ENCODE measurements at places on chromosomes 7 and 10.
A peak's percentile ranks its signal among the peaks of the same experiment; 100 is the strongest.

GRCh38 chr10:79266543-79267312, 80.5 kb upstream of the PPIF start:
- DNase-seq = peak; percentile 69

GRCh38 chr7:121862591-121862990, 10.4 kb upstream of the PTPRZ1 start:
- no peak for DNase-seq

- DNase-seq = no peak
These were observed 13.1 kb upstream of the TNPO3 start for GRCh38 chr7:129067943-129068548.

DNA sequence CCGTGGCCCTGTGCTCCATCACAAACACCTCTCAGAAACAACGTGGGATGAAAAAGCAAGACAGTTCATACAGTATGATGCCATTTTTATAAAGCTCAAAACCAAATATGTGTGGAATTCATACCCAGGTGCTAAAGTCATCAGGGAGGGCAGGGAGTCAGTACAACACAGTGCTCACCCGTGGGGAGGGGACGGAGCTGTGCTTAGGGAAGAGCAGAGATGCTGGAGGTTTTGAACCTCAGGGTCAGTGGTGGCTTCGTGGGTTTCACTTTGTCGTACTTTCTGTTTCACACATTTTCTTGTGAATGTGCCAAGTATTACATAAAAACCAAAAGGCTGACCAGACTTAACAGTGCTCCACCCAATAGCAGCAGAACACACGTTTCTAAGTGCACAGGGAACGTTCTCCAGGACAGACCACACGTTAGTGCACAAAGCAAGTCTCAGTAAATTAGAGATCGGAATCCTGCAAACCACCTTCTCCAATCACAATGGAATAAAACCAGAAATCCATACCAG, 21.2 kb downstream of the ZMIZ2 start:
- no peak for DNase-seq

DNA sequence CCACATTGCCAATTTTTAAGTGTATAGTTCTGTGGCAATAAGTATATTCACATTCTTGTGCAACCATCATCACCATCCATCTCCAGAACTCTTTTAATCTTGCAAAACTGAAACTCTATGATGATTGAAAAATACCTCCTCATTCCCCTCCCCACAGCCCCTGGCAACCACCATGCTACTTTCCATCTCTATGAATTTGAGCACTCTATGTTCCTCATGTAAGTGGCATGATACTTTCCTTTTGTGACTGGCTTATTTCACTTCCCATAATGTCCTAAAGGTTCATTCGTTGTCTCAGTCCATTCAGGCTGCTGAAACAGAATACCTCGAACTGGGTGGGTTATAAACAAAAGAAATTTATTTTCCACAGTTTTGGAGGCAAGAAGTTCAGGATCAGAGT, 23.4 kb upstream of the EGR2 start:
- DNase-seq = no peak

DNA sequence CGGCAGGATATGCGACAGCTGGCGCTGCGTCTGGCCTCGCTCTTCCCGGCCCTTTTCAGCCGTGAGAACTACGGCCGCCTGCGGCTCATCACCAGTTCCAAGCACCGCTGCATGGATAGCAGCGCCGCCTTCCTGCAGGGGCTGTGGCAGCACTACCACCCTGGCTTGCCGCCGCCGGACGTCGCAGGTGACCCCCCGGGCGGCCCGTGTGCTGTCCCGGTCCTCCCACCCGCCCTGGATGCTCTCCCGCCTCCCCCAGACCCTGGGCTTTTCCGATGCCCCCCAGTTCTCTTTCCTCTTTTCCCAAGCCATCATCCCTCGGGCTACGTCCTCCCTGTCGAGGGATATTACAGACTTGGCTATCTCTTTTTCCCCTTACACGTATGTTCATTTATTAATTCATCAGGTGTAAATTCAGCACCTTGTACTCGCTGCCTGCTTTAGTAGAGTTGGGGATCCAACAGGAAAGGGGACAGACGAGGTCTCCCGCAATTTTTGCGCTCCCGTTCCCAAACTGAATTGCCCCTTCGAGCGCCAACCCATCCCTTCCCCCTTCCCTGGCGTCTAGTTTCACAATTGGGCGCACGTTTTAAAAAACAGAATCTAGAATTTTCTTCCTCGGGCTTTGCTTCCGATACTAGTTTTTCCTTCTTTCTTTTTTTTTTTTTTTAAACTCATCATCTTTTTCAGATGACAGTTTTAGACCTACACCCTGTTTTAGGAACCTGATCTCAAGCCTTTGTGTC, 846 bp downstream of the MINPP1 start:
- DNase-seq = peak; percentile 72

DNA sequence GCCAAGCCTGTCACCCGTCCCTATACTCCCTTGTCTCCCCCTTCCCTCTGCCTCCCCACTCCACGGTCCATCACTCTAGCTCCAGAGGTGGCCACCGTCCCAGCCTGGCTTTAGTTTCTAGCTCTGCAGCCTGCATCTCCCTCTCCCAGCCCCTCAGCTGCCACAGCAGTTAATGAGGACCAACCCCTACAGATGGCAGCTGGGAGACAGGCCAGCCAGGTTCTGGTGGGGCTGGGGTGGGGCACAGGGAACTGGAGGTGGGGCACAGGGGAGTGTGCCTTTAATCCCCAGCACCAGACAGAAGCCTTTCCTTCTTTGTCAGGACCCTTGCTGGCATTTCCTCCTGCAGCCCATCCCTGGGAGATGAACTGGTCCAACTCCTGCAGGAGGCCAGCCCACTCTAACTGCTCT, 21.1 kb downstream of the UNC5B start:
- no peak for DNase-seq

DNA sequence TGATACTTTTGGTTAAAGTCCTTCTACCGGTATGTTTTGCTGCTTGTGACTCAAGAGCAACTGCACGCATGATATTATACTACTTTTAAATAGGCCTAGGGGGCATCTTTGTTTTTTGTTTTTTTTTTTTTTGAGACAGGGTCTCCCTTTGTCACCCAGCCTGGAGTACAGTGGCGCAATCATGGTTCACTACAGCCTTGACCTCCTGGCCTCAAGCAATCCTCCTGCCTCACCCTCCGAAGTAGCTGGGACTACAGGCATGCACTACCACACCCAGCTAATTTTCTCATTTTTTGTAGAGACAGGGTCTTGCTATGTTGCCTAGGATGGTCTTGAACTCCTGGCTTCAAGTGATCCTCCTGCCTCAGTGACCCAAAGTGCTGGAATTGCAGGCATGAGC, 80.2 kb downstream of the ZMYND11 start:
- no peak for DNase-seq

DNA sequence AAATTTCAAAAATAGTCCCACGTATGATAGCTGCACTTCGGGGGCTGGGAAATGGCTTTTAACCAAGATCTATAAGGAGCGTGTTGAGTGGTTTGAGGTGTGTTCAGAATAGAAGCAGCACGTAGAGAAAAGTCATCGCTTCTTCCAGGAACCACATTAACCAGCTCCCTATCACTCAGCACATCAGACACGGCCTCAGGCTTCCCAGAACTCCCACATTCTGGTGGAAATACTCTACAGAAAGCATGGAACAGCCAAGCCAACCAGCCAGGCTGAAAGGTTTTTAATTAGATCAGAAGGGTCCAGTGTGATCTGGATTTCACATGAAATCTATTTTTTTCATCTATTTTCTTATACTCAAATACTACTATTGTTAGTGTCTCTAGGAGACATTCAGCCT, 231.5 kb upstream of the NRP1 start:
- DNase-seq = no peak

- DNase-seq = no peak
These were observed 102.6 kb upstream of the LRRN3 start for GRCh38 chr7:110988348-110988747.

DNA sequence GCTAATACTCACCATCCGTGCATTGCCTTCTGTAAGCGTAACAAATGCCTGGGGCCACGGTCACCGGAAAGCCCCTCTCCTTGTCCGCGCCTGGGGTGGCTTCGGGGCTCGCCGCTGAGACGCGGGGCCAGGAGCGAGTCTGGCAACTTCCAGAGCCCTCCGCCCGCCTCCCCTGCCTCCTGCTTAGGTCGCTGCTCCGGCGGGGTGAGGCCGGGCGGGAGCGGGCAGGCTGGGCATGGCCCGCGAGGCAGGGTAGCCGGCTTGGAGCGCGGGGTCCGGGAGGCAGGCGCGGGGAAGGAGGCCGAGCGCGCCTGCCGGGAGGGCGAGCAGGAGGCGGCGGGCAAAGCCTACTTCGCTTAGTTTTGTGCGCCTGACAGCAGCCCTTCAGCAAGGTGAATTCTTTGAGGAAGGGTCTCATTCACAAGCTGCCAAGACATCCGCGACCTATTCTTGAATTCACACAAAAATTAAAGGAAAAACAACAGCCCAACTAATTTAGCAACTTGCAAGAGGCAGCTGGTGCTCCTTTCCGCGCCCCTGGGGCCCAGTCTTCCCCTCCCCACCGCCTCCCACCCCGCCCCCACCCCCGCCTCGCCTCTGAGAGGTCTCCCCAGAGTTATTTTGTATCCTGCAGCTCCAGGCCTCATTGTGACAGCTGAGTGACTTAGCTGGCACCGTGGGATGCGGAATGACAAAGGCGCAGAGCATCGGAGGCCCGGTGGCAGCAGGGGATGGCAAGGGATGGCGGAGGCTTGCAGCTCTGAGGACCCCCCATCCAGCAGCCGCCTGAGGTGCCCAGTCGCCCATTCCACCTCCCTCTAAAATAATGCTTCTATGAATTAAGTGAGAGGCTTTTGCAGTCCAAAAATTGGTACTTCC, 12.8 kb upstream of the KAT6B start:
- DNase-seq = no peak

GRCh38 chr7:75737856-75738603, 711 bp downstream of the HIP1 start:
- DNase-seq = no peak

GRCh38 chr7:2634267-2635145, 2.7 kb downstream of the TTYH3 start:
- peak; percentile 26 for DNase-seq

DNA sequence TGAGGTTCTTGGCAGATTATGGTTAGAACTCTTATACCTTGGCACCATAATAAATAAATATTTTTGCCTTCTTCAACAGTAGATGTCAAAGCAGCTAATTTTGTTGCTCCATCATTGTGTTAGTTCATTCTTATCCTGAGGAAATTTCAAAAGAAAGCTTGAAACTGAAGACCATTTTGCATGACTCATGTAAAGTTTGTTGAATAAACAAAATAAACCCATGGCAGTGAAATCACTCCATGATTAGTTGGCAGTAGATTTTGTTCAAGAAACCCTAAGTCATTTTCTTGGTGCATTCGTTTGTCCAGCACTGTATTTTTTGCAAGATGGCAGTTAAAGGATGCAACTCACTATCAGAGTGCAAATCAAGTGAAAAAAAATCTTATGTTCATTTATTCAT, 91.6 kb downstream of the HECW1 start:
- DNase-seq = no peak

- DNase-seq = no peak
These were observed 1.7 kb upstream of the C7orf25 start for GRCh38 chr7:42913591-42913990.

GRCh38 chr7:14305233-14305866, 315.9 kb upstream of the ETV1 start:
- peak; percentile 30 for DNase-seq

DNA sequence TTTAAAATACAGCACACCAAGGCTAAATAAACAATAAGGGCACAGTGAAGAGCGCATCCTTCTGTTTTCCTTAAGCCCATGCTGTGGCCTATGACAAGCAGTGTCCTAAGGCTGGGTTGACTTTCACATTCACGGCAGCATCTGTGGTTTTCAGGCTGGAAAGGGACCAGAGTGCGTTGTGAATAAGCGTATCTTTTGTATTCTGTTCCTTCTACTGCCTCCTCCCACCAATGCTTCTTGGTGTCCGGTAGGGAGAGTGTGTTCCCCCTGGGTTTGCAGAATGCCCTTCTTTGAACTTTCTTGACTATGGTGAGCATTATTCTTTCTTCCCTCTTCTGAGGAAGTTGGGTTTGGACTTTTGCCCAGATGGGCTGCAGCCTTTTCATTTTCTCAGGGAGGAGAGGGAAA, 73.6 kb downstream of the ABCA13 start:
- DNase-seq = no peak

- DNase-seq = peak; percentile 68
These were observed 34.0 kb upstream of the DNMBP start for GRCh38 chr10:100043796-100044195.

DNA sequence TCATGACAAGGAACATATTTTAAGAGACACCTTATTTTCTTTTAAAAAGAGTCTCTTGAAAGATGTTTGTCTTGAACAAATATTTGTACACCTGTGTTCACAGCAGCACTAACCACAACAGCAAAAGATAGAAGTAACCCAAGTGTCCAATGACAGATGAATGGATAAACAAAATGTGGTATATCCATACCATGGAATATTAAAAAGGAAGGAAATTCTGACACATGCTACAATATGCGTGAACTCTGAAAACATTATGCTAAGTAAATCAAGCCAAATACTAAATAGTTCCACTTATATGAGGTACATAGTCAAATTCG, 17.8 kb downstream of the SGMS1 start:
- no peak for DNase-seq

- DNase-seq = peak; percentile 51
These were observed 243.0 kb downstream of the SNX13 start for GRCh38 chr7:17697128-17697881.

- DNase-seq = no peak
These were observed 185.8 kb downstream of the RELN start for GRCh38 chr7:103803631-103804030.

GRCh38 chr7:100825215-100825671, 2.1 kb downstream of the EPHB4 start:
- DNase-seq = peak; percentile 52

DNA sequence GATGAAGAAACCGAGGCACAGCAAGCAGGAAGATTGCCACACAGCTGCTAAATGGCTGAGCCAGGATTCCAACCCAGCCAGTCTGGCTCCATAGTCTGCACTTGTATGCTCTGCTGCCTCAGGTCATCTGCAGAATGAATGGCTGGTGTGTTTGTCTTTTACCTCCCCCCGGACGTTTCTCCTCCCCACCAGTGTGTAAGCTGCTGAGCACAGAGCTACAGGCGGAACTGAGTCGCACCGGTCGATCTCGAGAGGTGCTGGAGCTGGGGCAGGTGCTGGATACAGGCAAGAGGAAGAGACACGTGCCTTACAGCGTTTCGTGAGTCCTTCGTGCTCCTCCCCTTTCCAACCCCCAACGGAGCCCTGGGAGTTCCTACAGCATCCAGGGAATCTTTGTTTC, 2.6 kb downstream of the CNPY4 start:
- DNase-seq = peak; percentile 27

GRCh38 chr10:35126062-35126529, 550 bp upstream of the CREM start:
- DNase-seq = peak; percentile 37

DNA sequence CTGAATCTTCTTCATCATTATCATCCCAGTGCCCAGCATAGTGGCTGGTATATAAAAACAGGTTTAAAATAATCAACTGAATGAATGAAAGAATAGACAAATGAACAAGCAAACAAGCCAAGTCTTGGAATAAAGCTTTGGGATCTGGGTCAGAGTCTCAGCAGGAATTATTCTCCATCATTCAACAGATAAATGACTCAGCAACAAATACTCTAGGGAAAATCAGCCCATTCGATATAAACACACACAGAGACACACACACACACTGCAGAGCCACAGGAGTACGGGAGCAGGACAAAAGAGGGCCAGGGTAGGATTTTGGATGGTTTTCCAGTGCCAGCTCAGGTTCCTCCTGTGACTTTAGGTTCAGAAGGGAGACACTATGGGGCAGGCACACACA, 29.2 kb upstream of the DLX6 start:
- no peak for DNase-seq

- peak; percentile 24 for DNase-seq
These were observed 230.9 kb downstream of the MAD1L1 start for GRCh38 chr7:2001601-2002442.

- DNase-seq = no peak
These were observed 796 bp downstream of the CDK14 start for GRCh38 chr7:90596671-90597562.

Data from left ventricle myocardium superior (tissue), 1 donor.